Mammary epithelial cell (primary cell): ENCODE measurements at places on chromosomes 5 and 9. TPM values are rescaled to one million over a fixed set of nuclear protein-coding genes. Genes with fewer than 3 reads are reported as not detected.

The BNC2 gene
- 0.17 TPM for total RNA-seq

DNA sequence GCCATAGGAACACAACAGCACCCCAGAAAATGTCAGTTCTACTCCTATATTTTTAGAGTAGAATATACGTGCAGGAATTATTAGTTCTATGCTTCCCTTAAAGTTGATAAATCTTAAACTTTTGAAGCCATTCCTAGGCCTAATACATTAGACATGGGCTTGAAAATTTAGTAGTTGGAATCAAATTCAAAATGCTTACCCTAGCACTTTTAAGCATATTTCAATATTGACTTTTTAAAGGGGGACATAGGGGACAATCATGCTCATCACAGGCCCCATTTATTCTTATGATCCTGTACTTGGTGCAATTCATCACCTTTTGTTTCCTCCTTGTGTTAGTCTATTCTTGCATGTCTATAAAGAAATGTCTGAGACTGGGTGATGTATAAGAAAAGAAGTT, 129.0 kb downstream of the FAM174A start:
- no peak for DNase-seq

GRCh38 chr5:83865579-83865978, 144.9 kb upstream of the HAPLN1 start:
- no peak for DNase-seq

GRCh38 chr5:56827049-56827448, 11.7 kb downstream of the MAP3K1 start:
- DNase-seq: peak; percentile 30

DNA sequence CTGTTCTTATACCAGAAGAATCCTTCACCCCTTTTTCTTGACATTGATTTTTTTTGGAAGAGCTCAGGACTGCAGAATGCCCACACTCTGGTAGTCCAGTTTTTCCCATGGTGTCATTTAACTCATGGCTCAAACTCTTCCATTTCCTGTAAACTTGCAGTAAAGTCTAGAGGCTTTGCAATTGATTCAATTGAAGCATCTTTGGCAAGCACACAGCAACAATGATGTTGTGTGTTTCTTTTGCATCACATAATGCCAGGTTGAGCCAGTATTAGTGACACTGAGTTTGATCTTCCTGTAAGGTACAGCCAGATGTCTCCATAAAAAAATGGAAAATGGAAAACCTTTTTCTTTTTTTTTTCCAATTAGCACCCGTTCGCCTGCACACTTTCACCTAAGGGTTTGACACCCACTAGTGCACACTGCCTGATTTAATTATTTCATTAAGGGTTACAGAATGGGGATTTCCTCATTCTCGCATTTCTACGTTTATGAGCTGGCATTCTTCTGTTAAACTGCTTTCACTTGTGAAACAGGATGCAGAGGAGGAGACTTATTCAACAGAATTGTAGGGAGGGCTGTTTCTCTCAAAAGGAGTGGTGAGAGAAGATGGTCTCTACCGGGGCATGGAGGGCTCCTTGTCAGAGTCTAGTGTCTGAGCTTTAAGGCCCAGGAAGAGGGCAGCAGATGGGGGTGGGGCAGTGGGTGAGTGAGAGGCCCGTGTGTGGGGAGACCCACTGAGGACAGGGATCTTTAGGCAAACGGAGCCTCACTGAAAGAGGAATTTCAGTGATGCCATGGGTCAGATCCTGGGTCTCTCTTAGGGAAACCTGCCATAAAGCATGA, 2.2 kb upstream of the S1PR3 start:
- DNase-seq: peak; percentile 60
